GM12864 (cell line): ENCODE measurements at places on chromosomes 3 and 15.

GRCh38 chr3:195185583-195185982, 85.4 kb downstream of the XXYLT1 start:
- no peak for DNase-seq

DNA sequence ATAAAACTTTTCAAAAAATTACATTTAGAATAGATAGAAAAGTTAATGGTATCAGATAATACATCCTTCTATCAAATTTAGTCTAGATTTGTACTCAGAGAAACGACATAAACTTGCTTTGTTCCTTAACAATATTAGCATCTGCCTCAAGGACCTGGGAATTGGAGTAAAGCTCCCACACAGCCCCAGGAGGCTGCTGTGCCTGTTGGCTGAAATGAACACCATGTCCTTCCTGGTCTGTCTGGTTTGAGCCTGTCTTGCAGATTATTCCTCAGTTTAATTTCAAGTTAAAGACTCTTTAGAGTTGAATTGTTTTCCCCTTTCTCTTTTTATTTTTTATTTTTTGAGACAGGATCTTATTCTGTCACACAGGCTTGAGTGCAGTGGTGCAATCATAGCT, 19.4 kb downstream of the GNB5 start:
- no peak for DNase-seq

GRCh38 chr15:101068961-101069653, 149.9 kb downstream of the LRRK1 start:
- no peak for DNase-seq

DNA sequence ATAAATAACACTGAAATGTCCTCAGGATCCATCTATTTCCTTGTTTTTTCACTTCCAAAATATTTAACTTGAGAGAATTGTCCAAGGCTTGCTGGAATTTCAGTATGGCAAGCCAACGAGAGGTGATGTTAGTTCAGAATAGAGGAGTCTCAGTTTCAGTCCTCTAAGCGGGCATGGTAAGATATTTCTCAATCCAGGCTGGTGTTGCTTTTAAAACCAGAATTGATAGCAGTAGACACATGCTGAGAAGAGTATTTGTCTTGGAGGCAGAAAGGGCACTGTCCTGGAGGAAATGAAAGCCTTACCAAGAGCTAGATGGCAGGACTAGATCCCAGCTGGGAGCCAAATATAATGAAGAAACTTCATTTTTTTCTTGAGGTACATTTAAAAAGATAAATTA, 23.1 kb downstream of the PHLDB2 start:
- no peak for DNase-seq

GRCh38 chr3:150544726-150545125, 1.6 kb downstream of the SERP1 start:
- DNase-seq, result no peak

GRCh38 chr3:183400352-183400751, 28.1 kb downstream of the MCF2L2 start:
- no peak for DNase-seq

DNA sequence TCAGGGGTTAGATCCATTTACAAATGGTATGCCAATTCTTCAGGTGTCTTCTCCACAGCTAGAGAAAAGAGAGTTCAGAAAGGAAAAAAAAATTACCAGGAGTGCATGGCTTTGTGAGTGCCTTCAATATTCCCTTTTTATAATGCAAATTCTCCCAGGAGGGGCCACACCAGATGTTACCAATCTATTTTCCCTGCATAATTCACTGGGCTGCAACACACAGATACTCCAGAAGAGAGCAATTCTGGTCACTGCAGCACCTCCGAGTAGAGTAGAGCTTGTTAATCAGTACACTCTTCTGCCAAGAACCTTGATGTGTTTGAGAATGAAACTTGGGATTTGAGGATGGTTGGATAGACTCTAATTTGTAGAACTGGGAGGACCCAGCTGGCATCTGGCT, 80.7 kb upstream of the SPRED1 start:
- DNase-seq, result no peak

DNA sequence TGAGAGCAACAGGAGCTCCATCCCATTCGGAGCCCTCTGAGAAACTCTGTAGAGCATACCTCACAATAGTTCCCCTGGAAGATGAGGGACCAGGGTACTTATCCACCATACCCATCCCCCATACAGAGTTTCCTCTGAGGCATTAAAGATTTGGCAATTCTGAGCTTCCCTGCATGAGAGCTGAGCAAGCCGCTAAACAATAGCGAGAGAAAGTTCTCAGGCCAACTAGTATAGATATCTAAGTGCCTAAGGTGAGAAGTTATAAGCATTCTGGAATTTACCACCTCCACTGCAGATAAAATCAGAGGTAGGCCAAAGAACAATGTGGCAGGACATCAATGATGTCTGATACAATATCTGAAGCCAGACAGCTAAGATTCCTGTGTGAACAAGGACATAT, 129.1 kb upstream of the MBNL1 start:
- no peak for DNase-seq

DNA sequence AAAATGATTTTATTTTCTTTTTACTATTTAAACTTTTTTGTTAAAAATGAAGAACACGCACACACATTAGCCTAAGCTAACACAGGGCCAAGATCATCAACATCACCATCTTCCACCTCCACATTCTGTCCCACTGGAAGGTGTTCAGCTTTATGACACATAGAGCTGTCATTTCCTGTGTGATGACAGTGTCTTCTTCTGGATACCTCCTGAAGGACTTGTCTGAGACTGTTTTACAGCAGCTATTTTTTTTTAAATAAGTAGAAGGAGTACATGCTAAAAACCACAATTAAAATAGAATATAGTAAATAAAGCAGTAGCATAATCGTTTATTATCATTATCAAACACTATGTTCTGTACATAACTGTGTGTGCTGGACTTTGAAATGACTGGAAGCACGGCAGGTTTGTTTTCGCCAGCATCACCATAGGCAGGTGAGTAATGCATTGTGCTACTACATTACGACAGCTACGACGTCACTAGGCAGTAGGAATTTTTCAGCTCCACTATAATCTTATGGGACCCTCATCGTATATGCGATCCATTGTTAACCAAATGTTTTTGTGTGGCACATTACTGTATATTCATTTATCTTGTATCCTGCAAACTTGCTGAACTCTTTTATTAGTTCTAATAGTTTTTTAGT, 72.8 kb downstream of the KLF15 start:
- DNase-seq, result no peak

DNA sequence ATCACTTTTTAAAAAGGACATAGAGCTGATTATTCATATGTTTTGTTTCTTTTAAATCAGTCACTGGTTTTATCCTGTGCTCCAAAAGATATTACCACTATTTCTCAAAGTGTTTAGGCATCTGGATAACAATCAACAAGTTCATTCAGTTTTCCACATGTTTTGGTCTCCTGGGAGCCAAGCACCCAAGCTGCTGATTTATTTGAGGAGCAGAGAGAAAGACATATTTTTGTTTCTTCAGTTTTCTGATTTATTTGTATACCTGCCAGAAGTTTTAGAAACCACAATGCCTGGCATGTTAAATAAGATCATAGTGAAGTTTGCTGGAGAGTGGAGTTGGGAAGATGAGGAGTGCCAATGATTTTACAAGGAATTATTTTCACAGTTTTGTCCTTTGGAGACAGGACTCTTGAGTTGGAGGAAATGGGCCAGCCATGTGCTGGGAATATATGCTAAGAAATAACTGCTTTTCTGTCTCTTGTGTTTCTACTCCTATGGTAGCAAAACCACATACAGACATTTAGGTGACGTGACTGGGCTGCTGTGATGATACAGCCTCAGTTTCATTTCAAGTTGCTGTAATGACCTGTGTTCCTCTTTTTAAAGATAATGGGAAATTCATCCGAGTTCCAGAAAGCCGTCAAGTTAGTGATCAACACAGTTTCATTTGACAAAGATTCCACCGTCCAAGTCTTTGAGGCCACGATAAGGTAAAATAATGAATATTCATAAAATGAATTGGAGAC, 11.7 kb downstream of the EDEM1 start:
- peak; percentile 61 for DNase-seq

GRCh38 chr3:27758083-27758482, 36.0 kb upstream of the EOMES start:
- no peak for DNase-seq

DNA sequence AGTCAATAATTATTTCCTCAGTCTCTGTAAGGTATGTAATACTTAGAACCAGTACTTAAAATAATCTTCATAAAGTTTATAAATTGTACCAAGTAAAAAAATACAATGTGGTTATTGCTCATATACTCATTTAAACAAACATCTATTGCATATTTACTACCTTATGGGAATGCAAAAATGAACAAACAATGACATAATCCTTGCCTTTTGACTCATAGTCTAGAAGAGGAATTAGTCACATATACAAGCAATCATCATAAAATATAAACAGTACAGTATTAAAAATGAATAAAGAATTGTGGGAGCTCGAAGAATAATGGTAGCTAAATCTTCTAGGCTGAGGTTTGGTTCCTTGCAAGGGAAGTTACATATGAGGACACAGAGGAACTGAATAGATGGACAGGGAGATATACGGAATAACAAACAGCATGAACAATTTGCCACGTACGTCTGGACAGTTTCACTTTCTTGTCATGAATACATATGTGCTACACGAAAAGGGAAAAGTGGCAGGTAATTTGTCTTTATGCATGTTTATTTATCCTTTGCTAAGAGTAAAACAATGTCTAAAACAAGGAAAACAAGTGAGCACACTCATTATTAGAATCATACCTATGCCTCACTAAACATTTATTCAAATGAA, 17.2 kb downstream of the IMPG2 start:
- DNase-seq, result no peak

- DNase-seq, result no peak
Observed at GRCh38 chr3:47161983-47162696, 1.8 kb downstream of the SETD2 start.

- DNase-seq, result no peak
Observed at GRCh38 chr15:89982315-89983055, 18.6 kb upstream of the ZNF710 start.

- no peak for DNase-seq
Observed at GRCh38 chr15:63940966-63941620, 105.2 kb downstream of the DAPK2 start.

GRCh38 chr3:18030371-18030870, 288.0 kb upstream of the TBC1D5 start:
- DNase-seq, result no peak

GRCh38 chr3:11335056-11335608, 62.9 kb downstream of the ATG7 start:
- DNase-seq, result peak; percentile 15

- DNase-seq, result no peak
Observed at GRCh38 chr15:69601711-69602504, 149.3 kb downstream of the RPLP1 start.

DNA sequence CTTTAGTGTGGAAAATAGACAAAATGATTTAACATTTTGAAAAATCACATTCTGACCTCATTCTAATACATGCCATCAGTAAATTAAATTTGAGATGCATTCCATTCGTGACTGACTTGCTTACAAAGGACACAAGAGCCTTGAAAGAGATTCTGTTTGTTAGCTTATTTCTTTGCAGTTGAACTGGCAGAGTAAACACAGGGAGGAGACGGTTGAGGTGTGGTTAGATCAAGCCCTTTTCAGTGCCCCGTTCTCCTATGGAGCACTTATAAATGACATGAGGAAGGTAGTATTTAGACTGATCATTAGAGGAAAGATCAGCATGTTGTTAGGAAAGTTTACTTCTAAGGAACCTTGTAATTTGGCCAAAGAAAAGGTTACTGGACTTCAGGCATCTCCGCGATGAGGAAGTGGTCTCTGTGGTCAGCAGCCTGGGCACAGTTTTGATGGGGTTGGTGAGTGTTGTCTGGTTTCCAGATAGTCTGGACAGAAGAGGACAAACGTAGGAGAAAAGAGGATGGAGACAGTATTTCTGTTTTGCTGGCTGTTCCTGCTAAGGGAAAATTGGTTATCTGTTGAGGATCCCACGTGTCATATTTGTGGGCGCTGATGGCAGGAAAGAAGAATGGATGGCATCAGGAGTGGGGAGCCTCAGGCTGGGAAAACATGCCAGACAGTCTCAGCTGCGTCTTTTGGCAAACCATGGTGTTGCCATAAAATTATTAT, 328.9 kb upstream of the TBL1XR1 start:
- DNase-seq, result no peak

DNA sequence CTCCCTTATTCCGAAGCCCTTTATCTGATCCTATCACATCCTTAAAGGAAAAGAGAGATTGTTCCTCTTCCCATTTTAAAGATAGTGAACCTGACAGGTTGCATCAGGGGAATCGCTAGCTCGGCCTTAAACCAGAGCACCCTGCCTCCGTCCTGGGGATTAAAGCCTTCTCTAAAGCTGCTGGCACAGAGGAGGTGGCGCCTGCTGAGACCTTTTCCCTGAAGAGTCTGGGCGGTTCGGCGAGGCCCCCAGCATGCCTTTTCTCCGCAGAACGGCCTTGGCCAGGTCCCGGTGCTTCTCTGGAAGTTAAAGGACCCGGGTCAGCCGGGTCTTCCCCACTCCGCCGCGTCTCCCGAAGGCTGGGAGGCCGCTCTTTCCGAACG, 593 bp downstream of the FAM219B start:
- no peak for DNase-seq

- no peak for DNase-seq
Observed at GRCh38 chr3:115071601-115072000, 75.5 kb downstream of the ZBTB20 start.

DNA sequence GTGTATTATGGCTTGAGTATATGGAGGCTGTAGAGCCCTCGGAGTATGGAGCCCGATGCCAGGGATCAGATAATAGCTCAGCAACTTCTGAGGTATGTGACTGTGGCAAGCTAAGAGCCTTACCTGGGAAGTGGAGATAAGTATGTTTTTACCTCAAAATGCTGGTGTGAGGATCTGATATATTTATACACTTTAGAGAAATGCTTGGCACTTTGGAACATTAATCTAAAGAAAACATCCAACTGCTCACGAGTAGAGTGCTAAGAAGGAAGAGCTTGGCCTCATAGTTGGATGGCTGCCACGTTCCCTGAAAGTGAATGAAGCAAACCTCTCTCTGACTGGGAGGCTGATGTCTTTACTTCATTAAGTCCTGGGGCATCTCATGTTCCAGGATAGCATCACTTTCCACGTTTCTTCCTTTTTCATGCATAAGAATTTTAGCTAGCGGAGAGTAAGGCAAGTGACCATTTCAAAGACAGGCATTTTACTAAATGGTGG, 58.9 kb upstream of the GOLGA8J start:
- no peak for DNase-seq

GRCh38 chr3:123783811-123784210, 100.3 kb downstream of the MYLK start:
- DNase-seq, result no peak
